ENCODE measurements at places on chromosomes 6 and 20. TPM values are rescaled to one million over a fixed set of nuclear protein-coding genes. Genes with fewer than 3 reads are reported as not detected.

The MED23 gene
- 33.9 TPM for total RNA-seq

The NAPB gene
- total RNA-seq: 14.1 TPM

The GGTLC1 gene
- not detected for total RNA-seq

The COL11A2 gene
- 1.8 TPM for total RNA-seq

The RNF182 gene
- total RNA-seq: 3.3 TPM

The PEDS1 gene
- total RNA-seq: 37.6 TPM

The KCNK5 gene
- total RNA-seq: not detected

The ITPR3 gene
- 46.7 TPM for total RNA-seq

The FKBP1A gene
- 154 TPM for total RNA-seq

The SNRPB gene
- 109 TPM for total RNA-seq

The GHRH gene
- total RNA-seq: not detected

The FNDC1 gene
- total RNA-seq: 34.2 TPM

The LINC00237 gene
- not detected for total RNA-seq

The KCNK17 gene
- total RNA-seq: not detected

The TRIM40 gene
- total RNA-seq: not detected

The BMP7 gene
- total RNA-seq: not detected

The HLA-DQA2 gene
- not detected for total RNA-seq

The ALDH5A1 gene
- total RNA-seq: 2.2 TPM

The ZNF512B gene
- total RNA-seq: 14.5 TPM

The ZBTB46 gene
- under 0.01 TPM for total RNA-seq

The CPXM1 gene
- 0.88 TPM for total RNA-seq

The TNXB gene
- total RNA-seq: 8.3 TPM

The TOP1 gene
- 10.5 TPM for total RNA-seq

The SOBP gene
- 12.1 TPM for total RNA-seq

The LPIN3 gene
- 10.3 TPM for total RNA-seq

The NCOA5 gene
- 14.5 TPM for total RNA-seq

The TCP11 gene
- total RNA-seq: 0.72 TPM

The LY6G5C gene
- total RNA-seq: 0.72 TPM

The MATN4 gene
- total RNA-seq: not detected

The RAET1E gene
- total RNA-seq: 0.36 TPM

The ZSCAN23 gene
- 7.4 TPM for total RNA-seq

The TXNDC5 gene
- 344 TPM for total RNA-seq

The SOX12 gene
- 6.2 TPM for total RNA-seq

The SEL1L2 gene
- not detected for total RNA-seq

The WFDC12 gene
- total RNA-seq: not detected

Data from osteoblast (primary cell).